ENCODE measurements at places on chromosomes 1 and 21. TPM values are rescaled to one million over a fixed set of nuclear protein-coding genes. Genes with fewer than 3 reads are reported as not detected.

- DNase-seq: no peak
These were observed 25.2 kb downstream of the SPOCD1 start for GRCh38 chr1:31790641-31791091.

- DNase-seq: no peak
These were observed 3.6 kb upstream of the NPPA start for GRCh38 chr1:11851180-11851579.

The MAP10 gene
- 2.7 TPM for total RNA-seq

DNA sequence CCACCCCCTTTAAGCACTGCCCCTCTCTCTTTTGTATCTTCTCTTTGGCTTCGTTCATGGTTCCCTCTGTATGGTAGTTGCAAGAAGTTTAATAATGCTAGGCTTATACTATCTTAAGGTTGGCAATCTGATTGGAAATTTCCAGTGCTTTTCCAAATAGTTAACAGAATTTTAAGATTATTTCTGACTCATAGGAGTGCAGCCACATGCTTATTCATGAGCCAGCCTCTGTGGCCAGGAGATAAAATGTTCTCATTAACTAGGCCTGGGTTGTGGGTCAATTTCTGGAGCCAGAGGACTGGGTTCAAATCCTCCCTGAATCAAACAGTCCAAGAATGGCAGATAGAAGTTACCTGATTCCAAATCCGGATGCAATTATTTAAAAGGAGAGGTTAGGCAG lies 103.1 kb downstream of the ATP6V1G3 start:
- DNase-seq: no peak

GRCh38 chr1:199756066-199756465 lies 271.4 kb upstream of the NR5A2 start:
- no peak for DNase-seq

DNA sequence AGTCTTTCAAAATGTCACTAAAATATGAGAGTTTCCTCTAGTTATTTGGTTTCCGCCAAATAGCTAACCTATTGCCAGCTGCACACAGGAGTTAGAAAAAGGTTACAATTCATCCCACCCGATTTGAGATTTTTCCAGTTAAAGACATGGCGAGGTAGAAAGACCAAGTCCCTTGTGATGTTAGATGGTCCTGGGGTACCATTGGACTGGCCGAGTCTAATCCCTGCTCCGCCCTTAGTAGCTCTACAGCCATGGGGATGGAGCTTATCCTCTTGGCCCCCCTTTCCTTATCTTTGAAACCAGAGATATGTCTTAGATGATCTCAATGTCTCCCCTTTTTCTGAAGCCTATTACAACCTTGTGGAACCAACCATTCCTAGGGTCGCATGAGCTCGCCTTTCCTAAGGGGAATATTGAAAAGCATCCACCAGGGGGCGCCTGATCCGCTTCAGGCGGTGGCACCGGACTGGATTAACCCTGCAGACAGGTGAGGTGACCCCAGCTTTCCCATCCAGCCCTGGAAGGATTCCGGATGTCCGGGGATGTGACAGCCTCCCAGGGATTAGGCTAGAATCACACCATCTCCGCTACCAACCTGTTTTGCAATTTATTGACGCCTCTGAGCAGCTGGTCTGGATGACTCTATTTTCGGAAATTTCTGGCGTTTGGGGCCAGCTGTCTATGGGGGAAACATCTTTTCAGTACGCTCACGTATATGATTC lies 68.3 kb upstream of the SIM2 start:
- DNase-seq: peak; percentile 48

GRCh38 chr1:51439895-51440294 lies 79.2 kb downstream of the EPS15 start:
- DNase-seq: no peak

All from mucosa of gallbladder (tissue), 1 donor.